ENCODE measurements at places on chromosomes 4 and X. TPM values are rescaled to one million over a fixed set of nuclear protein-coding genes. Genes with fewer than 3 reads are reported as not detected.

ZFYVE28 gene
- total RNA-seq, result 1.8 TPM

DNA sequence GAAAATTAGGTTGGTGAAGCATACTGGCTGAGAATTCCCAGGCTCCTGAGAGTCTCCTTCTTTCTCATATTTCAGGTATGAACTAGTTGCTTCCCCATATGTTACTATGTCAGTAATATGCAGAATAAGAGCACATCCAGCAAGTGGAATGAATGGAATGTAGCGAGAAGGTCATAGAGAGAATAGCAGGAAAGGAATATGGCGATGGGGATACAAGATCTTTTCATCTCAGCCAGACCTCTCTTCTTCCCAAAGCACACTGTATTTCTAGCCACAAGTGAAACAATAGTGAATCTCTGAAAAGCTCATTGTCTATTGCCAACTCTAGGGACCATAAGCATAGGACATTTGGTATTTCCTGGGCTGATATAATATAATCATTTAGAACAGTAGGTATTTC lies 54.6 kb upstream of the MMAA start:
- H3K36me3 ChIP-seq, result peaks cover 4% of the 10 kb centered on the region
- H3K27me3 ChIP-seq, result no peaks in the 10 kb centered on the region
- H3K4me3 ChIP-seq, result no peak overlapping the region
- no peak overlapping the region for H3K27ac ChIP-seq

CSAG1 gene
- total RNA-seq, result not detected

SHROOM2 gene
- 14.4 TPM for total RNA-seq

GPC4 gene
- 857 TPM for total RNA-seq

USP17L18 gene
- total RNA-seq, result not detected

DNA sequence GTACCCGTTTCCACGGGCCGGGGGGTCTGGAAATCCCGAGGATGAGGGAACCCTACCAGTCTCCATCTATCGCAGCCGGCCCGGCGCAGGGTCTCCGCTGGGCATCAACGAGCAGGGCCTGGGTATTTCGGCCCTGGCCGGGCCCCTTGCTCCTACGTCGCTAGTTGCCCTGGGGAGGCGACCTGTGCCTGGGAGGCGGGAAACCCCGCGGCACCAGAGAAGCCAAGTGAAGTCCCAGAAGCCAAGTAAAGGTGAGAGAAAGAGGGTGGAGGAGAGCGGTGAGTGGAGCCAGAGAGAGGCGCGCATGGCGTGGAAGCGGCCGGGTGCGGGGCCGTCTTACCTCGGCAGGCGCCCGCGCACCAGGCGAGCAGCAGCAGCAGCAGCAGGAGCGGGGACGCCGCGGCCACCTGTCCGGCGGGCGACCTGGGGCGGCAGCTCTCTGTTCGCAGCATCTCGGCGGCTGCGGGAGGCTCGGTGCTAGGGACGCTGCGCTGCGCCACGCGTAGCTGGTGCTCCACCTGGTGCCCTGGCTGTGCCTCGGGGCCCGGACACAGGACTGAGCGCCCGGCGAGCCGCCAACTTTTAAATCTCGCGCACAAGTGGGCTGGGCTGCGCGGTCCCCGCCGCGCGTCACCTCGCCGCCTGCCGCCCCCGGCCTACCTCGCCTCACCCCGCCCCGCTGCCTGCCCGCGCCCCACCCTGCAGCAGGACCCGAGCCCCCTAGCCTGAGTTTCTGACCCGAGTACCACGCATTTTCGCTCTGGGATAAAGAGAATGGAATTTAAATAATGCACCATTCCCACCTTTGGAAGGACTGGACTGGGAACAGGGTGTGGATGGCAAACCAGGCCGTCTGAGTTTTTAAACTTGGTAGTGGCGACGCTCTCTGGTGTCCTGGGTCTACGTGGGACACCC lies at the start of gene NMU:
NMU (minus strand) TSS at position 558 of the 915 bp plus-strand sequence; CDS start at position 452, 106 bp downstream.
- DNase-seq, result peak; percentile 85
- peaks cover 14% of the 10 kb centered on the region for H3K27me3 ChIP-seq
- H3K27ac ChIP-seq, result no peak within 1 kb of the TSS

- H3K27me3 ChIP-seq, result no peaks in the 10 kb centered on the region
- no peaks in the 10 kb centered on the region for H3K36me3 ChIP-seq
- no peak overlapping the region for H3K4me3 ChIP-seq
Observed at GRCh38 chrX:10893976-10894375, 217.2 kb upstream of the HCCS start.

GAGE13 gene
- total RNA-seq, result not detected

RAB33A gene
- 2.1 TPM for total RNA-seq

POU3F4 gene
- not detected for total RNA-seq

DNA sequence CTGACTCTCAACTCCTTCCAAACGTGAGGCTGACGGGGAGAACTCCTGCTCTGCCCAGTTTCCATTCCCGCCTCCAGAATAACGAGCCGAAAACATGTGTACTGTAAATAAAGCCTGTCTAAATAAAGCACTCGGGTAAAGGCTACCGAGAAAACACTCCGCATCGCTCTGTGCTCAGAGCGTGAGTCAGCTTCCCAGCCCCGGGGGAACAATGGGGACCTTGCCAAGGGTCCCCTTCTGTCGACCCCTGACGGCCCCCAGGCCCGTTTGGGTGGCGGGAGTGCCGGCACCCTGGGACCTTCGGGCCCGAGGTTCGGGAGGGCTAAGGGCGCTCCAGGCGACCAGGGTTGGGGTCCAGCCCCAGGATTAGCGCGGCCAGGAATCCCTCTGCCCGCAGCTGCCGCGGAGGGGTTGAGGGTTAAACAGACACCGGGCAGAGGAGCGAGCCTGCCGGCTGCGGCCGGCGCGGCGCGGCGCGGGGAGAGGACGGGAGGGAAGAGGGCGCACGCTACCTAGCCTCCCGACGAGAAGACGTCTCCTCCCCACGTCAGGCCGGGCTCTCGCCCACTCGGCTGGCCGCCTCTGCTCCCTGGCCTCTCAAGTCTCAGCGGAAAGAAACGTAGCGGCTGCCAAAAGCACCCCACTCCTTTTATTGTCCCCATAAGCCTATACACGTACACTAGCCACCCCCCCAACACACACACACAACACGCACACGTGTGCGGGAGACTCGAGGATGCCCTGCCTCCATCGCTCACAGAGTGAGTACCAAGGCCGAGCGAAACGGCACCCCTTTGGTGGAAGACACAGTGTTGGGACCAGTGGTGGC lies 85.5 kb downstream of the BCOR start:
- peak; percentile 76 for DNase-seq
- no peak overlapping the region for H3K27ac ChIP-seq
- no peaks in the 10 kb centered on the region for H3K36me3 ChIP-seq

GRCh38 chr4:39004758-39005157 lies 27.5 kb downstream of the TMEM156 start:
- no peaks in the 10 kb centered on the region for H3K27me3 ChIP-seq
- no peak overlapping the region for H3K4me3 ChIP-seq
- H3K4me1 ChIP-seq, result no peaks in the 10 kb centered on the region
- no peak for DNase-seq
- H3K36me3 ChIP-seq, result no peaks in the 10 kb centered on the region

GRCh38 chr4:99803566-99804101 lies 13.0 kb upstream of the DAPP1 start:
- peaks cover 4% of the 10 kb centered on the region for H3K4me1 ChIP-seq
- H3K27ac ChIP-seq, result peak overlapping the region; percentile 62
- no peak for DNase-seq
- no peak overlapping the region for H3K4me3 ChIP-seq

DNA sequence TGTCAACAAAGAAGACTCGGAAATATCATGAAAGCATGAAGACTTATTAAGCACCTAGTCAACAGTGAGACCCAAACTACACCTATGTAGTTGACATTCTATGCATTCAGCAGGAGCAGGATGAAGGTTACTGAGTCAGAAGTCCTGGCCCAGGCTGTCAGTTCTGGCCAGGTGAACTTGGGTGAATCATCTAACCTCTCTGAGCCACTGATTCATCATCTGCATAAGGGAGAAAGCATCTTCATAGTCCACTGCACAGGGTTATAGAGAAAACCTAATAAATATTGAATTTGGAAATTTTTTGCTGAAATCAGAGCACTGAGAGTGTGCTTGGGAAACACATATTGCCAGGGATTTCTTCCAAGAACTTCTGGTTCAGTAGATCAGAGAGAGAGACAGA lies 296.0 kb upstream of the SFRP2 start:
- no peak overlapping the region for H3K27ac ChIP-seq
- H3K36me3 ChIP-seq, result no peaks in the 10 kb centered on the region
- no peak overlapping the region for H3K4me3 ChIP-seq
- no peaks in the 10 kb centered on the region for H3K4me1 ChIP-seq

SMIM31 gene
- not detected for total RNA-seq

TXK gene
- 0.48 TPM for total RNA-seq

- no peaks in the 10 kb centered on the region for H3K36me3 ChIP-seq
- peaks cover 57% of the 10 kb centered on the region for H3K27me3 ChIP-seq
- peak; percentile 71 for DNase-seq
- H3K4me3 ChIP-seq, result peak within 1 kb of the TSS; percentile 71
- no peaks in the 10 kb centered on the region for H3K4me1 ChIP-seq
- H3K27ac ChIP-seq, result no peak within 1 kb of the TSS
Observed at GRCh38 chrX:150362599-150363481, at the start of gene MAMLD1. TSS of gene MAMLD1 (plus strand) at chrX:150363317. CDS start at chrX:150445517, 82,200 bp downstream.

TMEM144 gene
- 20.3 TPM for total RNA-seq

RENBP gene
- total RNA-seq, result 20.7 TPM
